ENCODE measurements at places on chromosomes 11 and 22.

DNA sequence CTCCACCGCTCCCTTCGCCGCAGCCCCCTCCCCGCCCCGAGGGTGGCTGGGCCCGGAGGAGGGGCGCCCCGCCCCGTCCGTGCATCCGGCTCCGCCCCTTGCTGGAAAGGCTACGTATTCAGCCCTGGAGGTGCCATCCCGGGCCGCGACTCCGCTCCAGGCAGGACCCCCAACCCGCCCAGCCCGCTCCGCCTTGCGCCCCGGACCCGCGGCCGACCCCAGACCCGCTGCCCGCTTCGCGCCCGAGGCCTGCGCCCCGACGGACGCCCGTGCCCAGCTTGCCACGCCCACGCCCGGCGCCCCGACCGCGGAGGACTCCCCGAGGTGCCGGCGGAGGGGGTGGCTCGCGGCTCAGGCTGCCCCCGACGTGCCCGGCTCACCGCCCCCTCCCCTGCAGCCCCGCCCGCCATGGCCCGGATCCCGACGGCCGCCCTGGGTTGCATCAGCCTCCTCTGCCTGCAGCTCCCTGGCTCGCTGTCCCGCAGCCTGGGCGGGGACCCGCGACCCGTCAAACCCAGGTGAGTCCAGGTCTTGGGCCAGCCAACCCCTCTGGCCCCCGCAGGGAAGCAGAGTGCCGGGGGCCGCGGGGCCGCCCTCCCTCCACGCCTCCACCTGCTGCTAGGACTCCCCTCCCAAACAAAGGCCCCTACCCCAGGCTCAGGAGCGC, at the start of gene ADM2:
Gene ADM2, plus strand, starts transcription at position 104 of the 667 bp plus-strand sequence. Its CDS starts 305 bp downstream, at position 409.
- no peak for DNase-seq

DNA sequence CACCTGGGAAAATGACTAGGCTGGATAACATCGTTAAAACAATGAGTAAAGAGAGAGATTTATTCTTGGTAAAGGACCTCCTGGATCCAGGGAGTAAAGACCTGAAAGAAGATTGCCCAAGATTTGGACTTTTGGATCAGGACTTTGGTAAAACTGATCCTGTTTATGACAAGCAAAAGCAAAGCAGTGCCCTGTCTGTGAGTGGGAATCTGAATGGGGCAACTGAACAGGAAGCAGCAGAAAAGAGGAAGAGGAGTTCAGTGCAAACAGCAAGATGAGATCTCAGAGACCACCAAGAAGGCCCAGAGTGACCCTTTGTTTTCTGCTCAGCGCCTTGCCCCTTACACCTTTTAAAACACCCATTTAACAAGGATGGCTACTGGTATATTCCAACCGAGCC, 122.0 kb downstream of the VPREB1 start:
- DNase-seq: no peak

- no peak for DNase-seq
These were observed 187.8 kb upstream of the DDI1 start for GRCh38 chr11:103848686-103849085.

GRCh38 chr11:82692981-82693380, 40.7 kb downstream of the FAM181B start:
- no peak for DNase-seq

DNA sequence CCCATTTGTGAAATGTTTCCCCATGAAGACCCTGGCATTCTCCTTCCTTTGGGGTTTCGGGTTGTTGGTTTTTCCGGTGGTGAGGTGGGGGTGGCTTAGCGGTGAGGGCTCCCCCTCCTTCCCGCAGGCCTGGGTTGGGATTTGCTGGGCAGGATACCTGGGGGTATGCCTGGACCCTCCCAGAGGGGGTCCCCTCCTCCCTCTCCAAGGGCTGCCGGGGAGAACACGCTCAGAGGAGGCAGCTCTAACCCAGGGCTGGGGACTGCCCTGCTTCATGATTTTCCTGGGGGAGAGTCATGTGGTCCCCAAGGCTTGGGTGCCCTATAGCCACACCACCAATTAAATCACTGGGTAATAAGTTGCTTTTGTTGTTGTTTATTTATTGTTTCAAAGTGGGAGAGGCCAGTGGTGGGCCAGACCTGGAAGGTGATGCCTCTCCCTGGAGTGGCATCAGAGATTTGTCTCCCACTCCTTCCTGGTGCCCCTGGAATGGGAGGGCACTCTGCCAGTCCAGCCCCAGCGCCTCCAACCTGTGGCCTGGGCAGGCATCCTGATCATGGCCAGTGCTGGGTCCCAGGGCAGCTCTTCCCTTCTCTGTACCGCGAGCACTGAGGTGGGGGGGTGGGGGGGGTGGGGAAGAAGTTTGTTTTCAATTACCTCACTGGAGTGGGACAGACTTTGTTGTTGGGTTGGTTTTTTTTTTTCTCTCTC, 1.3 kb upstream of the CLCF1 start:
- no peak for DNase-seq

- DNase-seq: peak; percentile 18
These were observed 5.3 kb downstream of the TYR start for GRCh38 chr11:89182773-89183518.

GRCh38 chr22:42270176-42270509, 310 bp downstream of the TCF20 start:
- DNase-seq: no peak

GRCh38 chr22:40334899-40335298, 11.4 kb upstream of the ADSL start:
- DNase-seq: no peak

DNA sequence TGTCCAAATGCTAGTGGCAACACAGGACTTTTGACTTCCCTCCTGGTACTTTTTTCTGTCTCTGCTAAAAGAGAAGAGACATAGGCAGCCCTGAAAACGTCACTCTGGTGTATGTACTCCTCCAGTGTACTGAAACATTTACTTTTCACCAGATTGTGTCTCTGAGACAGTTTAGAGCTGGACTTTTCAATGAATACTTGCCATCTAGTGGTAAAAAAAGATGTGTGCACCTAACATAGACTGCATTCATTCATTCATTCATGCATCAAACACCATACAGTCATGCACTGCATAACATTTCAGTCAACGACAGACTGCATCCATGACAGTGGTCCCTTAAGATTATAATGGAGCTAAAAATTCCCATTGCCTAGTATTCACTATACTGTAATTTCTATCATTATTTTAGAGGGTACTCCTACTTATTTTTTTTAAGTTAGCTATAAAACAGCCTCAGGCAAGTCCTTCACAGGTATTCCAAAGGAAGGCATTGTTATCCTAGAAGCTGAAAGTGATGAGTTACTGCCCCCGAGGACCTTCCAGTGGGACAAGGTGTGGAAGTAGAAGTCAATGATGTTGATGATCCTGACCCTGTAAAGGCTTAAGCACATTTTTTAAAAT, 186.2 kb downstream of the SPON1 start:
- peak; percentile 13 for DNase-seq

DNA sequence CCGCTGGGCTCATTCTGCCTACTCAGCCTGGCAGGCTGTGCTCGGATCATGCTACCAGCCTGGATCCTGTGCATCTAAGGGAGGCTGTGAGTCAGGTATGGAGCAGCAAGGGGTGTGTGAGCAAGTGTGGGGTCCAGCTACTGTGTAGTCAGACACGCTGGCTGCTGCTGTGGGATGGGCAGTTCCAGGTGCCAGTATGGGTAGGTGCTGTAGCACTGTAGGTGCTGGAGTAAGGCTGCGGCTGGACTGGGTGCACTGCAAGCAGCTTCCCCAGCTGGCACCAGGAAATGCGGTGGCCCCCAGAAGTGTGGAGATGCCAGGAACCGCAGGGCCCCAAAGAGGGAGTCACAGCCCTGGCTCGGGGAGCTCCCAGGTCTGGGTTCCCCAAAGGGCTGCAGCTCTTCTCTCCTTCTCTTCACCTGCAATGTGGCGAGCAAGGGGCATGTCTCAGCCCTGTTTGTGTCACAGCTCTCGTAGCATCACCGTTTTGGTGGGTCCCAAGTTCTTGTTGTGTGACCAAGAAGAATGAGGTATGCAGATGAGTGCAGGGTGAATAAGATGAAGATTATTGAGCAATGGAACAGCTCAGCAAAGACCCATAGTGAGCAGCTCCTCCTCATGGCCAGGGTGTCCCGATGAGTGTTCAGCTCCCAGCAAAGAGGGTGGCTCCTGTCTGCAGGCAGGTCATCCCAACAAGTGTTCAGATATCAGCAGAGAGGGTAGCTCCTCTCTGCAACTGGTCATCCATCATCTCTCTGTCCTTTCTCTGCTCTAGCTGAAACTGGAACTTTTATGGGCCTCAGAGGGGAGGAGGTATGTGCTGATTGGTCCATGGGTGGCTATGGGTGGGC, 462.9 kb downstream of the TBC1D22A start:
- DNase-seq: no peak

- DNase-seq: no peak
These were observed 65.3 kb downstream of the TBC1D22A start for GRCh38 chr22:46827781-46828180.
